GOT3 (cell line): ENCODE measurements at places on chromosomes 12 and 14.

DNA sequence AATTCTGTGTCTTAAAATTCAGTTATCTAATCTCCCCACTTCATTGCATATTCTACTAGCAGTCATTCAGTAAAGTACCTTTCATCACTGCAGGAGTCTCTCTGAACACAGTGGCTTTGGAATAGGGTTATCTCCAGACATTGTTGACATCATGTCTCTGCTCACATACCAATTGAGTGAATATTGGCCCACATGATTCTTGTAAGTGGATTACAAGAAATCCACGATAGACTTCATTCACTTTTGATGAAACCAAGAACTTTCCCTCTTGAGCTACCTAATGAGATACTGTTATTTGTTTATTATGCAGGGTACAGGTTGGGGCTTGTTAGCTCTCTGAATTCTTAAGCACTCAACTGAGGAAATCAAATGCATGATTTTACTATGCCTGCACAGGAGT, 284.9 kb downstream of the RAD51B start:
- no peak for DNase-seq

DNA sequence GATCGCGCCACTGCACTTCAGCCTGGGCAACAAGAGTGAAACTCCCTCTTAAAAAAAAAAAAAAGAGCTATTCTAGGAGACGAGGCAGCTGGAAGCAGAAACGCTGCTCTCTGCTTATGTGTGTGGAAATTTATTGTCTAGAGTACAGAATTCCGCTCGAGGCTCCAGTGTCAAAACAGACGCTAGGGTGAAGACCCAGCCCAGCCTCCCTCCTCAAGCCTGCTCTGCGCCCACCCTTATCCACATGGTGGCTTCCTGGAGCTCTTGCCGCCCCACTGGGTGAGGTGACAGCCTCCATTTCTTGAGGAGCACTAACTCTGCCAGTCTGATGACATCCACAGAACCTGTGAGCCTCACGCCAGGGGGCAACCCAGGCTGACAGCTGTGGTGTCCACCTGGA, 49.5 kb upstream of the DLK1 start:
- no peak for DNase-seq

- no peak for DNase-seq
These were observed 85.4 kb downstream of the KCNMB4 start for GRCh38 chr12:70451528-70451927.

DNA sequence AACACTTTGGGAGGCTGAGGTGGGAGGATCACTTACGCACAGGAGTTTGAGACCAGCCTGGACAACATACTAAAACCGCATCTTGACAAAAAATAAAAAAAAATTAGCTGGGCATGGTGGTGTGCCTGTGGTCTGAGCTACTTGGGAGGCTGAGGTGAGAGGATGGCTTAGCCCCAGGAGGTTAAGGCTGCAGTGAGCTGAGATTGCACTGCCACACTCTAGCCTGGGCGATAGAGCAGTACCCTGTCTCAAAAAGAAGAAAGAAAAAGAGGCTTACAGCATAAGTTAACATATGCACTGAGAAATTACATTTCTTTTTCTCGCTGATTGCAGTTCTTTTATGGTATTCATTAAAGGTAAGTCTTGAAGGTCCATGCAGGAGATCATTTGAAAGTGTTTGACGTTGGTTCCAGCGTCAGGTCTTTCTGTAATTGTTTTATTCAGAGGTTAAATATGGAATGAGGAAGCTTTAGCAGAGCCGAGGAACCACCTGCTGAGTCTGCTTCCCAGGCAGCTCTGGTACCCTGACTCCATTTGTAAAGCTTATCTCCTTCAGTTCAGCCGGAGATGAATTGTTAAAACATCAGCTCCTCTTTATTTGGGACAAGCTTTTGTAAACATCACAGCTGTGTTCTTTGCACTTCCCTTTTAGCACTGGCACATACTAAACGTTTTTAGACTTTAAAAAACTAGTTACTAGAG, 18.5 kb downstream of the SFSWAP start:
- no peak for DNase-seq

DNA sequence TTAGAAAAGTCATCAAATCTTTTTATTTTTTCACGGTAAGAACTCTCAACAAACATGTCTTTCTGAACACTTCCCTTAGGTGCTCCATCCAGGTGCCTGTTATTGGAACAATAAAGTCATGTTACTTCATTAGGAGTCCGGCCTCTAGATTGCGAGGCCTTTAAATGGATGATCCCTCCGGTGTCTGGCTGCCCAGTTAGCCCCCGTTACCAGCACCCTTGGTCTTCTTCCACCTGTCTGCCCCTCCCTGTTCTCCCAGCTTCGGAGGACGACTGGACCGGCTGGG, 593 bp upstream of the PA2G4 start:
- DNase-seq, result no peak

GRCh38 chr14:33052943-33053342, 114.3 kb downstream of the NPAS3 start:
- DNase-seq, result no peak

GRCh38 chr12:13179211-13180074, 17.1 kb upstream of the EMP1 start:
- peak; percentile 14 for DNase-seq

DNA sequence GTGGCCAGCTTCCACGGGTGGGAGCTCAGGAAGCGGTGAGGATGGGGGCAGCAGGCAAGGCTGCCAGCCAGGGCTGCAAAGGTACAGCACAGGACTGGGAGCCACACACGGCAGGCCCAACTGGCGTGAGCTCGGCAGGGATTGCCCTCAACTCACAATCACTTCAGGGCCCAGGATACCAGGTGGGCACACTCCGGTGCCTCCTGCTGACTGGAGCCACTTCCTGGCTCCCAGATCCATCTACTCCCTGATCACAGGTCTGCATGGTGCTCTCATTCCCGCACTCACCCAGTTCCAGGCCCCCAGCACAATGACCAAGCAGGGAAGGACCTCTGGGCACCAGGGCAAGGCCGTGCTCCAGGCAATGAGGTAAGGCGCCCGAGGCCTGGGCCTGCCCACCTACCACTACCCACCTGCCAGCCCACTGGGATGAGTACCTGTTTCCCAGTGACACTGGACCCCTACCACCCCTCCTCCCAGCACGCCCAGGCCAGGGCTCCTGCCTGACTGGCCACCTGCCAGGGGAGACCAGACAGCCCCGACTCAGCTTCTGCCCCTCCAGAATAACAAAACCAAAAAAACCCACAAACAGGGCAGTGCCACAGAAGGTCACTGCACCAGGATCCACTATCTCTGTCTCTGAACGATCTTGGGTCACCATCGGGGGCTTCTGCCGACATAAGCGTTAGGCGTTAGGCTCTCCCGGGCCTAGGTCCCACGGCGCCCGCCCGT, 1.8 kb downstream of the JAG2 start:
- no peak for DNase-seq

DNA sequence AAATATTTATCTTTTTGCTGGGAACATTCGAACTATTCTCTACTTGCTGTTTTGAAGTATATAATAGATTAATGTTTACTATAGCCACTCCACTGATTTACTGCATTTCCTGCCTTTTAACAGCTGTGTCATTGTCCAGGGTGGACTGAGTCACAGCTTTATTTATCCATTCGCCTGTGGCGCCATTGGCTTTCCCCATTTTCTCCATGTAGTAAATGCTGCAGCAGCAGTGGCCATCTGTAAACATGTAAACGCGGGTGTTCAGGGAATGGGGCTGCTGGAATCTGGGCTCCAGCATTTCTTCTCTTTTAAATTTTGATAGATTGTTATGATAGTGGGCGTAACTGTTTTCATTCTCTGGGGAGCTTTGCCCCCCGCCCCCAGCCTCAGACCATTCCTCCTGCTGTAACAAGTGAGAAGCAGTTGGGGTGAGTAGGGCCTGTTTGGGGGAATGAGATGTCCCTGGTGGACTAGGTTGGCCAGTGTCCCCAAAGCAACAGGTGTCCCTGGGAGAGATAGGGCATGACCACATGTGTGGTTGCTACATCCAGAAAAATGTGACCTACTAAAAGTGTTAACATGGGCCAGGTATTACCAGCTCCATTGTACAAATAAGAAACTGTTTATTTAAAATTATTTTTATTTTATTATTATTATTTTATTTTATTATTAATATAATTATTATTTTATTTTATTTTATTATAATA, 32.9 kb downstream of the RIN3 start:
- DNase-seq, result no peak
